ENCODE measurements at places on chromosomes 4 and X.

GRCh38 chr4:183348706-183349659 is 26.8 kb upstream of the CLDN24 start:
- no peak for DNase-seq

DNA sequence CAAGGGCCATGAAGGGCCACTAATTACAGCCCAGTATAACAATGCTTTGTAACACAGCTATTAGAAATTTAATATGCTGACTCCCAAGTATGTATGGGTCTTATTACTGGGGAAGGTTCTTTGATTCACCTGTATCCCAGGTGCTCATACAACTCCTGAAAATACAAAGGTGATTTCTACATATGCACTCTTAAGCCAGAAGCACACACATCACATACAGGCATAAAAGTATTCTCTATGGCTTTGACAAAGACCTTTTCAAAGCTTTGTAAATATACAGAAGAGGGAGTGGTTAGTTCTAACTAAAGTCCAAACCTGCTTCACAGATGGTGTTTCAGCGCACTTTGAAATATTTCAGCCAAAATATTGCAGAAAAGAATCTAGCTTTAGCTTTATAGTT is 191.5 kb downstream of the SNCA start:
- DNase-seq = no peak

DNA sequence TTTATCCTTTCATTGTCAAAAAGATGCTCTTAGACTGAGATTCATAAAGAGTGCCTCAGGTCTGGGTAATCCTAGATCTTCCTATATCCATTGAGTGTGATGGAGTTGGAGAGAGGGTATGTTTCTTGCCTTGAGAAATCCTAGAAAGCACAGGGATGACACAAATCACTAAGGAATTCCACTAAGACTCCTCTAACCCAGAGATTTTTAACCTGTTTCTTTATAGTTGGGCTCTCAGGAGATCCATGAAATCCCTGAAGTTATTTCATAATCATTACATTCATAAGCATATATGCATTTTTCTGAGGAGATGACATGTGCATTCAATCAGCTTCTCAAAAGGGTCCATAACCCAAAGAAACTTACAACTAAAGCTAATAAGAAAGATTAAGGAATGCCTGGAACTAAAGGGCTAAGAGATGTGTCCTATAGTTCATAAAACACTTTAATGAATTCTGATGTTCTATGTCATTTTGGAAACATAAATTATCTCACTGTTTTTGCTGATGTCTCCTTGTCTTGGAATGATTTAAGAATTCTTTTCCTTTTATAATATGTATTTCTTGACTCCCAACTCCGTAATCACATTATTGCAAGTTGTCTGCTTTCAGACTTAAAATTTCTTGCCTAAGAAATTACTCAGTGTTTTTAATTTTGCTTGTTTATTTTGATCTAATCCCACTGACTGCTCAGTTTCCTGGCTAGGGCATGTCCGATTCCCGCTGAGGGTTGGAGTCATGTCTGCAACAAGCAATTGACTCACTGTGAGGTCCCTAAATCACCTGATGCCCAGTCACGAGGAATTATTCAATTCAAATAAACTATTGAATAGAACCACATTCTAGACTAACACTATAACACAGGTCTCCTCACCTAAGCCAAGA is 2.8 kb upstream of the AMTN start:
- DNase-seq = no peak

DNA sequence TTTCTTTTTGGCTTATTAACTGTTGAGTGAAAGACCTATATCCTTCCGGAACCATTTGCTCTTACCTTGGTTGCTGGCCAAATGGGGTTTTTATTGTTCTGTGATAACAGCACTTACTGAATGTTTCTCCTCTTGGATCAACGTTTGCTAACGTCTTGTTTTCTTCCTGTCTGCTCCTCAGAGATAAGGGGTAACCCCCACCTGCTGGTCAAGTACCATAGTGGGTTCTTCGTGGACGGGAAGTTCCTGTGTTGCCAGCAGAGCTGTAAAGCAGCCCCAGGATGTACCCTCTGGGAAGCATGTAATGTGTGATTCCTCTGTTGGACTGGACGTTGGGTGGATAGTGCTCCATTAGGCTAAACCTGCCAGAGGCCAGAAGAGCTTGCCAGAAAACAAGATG is 15.3 kb downstream of the BMX start:
- DNase-seq = no peak

DNA sequence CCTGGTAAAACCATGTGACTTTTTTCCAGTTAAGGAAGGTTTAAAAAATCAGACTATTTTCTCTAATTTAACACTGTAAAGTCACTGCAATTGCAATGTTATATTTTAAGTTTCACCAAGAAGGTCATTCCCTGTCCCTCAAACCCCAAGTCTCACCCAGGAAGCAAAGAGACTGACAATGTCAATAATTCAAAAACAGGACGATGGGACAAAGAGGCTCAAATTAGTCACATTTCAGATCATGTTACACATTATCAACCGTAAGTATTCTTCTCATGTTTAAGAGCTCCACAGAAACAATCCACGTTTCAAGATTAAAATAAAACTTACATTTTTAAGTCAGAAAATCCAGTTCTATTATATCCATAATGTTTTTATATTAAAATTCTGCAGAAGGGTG is 13.2 kb downstream of the SHISA3 start:
- DNase-seq = no peak
